ENCODE measurements at places on chromosomes 7 and 10.

DNA sequence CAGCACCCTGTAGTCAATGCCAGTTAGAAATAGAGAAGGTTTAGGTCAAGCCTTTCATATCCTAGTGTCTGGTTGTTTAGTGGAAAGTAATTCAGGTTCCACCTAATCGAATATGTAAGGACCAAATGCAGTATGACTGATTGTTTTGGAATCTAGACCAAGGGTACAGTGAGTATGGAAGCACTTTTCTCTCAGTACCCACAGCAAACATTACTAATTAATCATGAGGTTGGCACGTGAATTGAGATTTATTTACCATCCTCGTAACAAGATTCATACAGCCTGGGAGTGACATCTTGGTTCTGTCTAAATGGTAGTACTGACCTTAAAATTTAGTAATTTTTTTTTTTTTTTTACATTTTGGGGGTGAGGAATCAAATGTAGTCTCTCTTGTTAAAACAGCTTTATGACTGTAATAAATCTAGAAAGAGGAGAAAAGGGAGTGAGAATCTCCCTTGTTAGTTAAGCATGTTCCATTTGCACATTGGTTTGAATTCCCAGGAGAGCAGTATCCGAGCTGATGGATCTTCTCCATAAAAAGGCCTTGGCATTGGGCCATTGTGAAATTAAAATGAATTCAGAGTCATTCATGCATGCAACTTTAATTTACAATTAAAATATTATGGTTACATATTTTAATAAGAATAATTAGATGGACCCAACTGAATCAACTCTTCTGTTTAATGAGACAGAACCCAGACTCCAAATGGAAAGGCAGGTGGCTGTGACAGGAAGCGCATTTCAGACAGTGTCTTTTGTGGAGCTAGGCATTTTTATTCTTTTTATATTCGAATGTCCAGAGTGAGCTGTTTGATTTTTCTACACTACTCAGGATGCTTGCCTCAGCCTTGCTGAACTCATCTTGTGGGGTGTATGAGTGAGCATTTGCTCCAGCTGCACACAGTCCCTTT, 57.6 kb downstream of the SNX10 start:
- no peak for DNase-seq

DNA sequence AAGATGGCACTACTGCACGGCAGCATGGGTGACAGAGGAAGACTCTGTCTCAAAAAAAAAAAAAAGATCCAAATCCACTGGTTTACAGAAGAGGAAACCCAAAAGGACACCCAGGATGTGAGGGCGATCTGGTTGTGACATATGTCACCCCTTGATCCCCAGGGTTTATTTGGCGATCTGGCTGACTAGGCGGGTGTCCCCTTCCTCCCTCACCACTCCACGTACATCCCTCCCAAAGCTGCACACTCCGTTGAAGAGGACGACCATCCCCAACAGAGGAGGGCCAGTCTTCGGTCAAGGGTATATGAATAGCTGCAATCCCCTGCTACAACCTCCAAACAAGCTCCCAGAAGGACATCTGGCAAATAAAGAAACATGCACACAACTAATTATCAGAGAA, 111.6 kb downstream of the HTR5A start:
- no peak for DNase-seq

GRCh38 chr10:123746061-123746460, 79.9 kb downstream of the GPR26 start:
- DNase-seq: no peak

GRCh38 chr7:95330204-95330960, 6.0 kb upstream of the PON1 start:
- DNase-seq: no peak

DNA sequence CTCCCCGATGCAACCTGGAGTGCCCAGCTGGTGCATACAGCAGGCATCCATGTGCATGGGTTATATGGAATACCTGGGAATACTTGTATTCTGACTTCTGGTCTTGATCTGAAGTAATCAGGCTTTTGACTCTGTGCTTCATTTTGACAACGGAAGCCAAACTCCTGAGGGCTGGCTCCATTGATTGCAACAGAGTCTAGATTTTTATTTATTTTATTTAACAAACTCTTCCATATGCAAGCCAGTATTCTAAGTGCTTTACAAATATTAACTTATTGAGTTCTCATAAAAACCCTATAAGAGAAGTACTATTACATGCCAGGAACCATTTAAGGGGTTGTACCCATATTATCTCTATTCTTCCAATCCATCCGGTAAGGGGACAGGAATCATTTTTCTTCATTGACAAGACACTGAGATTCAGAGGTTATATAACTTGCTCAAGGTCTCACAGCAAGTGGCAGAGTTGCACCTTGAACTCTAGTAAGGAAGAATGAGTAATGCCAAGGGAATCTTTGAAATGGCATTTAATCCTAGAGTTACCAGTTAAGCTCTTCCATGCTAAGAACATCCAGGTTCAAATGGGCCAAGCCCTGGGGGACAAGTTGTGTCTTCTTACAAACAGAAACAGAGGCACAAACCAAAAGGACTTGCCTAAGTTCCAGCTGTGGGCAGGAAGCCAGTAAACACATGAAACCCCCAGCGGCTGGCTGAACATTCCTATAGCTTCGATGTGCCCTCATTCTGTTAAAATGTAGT, 241.0 kb downstream of the WDR11 start:
- DNase-seq: no peak

- no peak for DNase-seq
Observed at GRCh38 chr7:30083334-30083733, 51.5 kb upstream of the MTURN start.

GRCh38 chr7:150746921-150747320, 9.7 kb downstream of the GIMAP5 start:
- no peak for DNase-seq

GRCh38 chr7:73907554-73908122, 46.7 kb downstream of the TMEM270 start:
- no peak for DNase-seq

- no peak for DNase-seq
Observed at GRCh38 chr7:150313367-150313809, 9.8 kb upstream of the LRRC61 start.

- DNase-seq: no peak
Observed at GRCh38 chr7:151201751-151202150, 8.5 kb downstream of the H2BK1 start.

GRCh38 chr7:93350338-93350737, 118.2 kb downstream of the VPS50 start:
- DNase-seq: no peak

DNA sequence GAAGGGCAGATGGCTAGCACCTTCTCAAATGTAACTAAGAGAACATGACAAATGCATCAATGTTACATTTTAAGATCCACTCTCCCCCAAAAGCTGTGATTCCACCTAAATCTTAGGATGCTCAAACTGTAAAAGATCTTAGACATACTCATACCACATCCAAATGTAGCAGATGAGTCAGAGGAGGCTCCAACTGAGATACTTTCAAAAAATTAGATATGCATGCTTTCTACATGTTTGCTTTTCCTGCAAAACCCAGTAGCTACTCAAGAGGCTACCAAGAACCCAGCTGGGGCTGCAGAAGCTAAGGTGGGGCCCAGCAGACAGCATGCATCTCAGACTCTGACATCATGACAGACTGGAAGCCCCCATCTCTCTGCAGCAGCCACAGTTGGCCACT, 31.4 kb upstream of the FRMD4A start:
- no peak for DNase-seq

- DNase-seq: no peak
Observed at GRCh38 chr10:104809288-104810090, 168.4 kb downstream of the SORCS3 start.

DNA sequence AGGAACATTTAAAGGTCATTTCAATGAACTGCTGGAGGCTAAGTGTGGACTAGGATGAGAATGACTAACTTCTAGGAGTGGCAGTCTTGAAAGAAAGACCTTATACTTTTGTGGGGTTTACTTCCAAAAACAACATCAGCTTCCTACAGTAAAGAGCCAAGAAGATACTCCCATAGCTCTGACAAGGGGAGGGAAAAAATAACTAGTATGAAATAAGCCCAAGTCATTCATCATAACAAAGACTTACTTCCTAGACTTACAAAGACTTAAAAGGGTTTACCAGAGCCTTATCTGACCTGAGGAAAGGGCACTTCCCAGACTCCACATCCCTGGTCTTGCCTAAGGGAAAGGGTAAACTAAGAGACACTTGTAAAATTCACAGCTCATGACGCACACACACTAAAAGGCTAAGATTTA, 31.7 kb downstream of the ARHGAP12 start:
- DNase-seq: no peak

DNA sequence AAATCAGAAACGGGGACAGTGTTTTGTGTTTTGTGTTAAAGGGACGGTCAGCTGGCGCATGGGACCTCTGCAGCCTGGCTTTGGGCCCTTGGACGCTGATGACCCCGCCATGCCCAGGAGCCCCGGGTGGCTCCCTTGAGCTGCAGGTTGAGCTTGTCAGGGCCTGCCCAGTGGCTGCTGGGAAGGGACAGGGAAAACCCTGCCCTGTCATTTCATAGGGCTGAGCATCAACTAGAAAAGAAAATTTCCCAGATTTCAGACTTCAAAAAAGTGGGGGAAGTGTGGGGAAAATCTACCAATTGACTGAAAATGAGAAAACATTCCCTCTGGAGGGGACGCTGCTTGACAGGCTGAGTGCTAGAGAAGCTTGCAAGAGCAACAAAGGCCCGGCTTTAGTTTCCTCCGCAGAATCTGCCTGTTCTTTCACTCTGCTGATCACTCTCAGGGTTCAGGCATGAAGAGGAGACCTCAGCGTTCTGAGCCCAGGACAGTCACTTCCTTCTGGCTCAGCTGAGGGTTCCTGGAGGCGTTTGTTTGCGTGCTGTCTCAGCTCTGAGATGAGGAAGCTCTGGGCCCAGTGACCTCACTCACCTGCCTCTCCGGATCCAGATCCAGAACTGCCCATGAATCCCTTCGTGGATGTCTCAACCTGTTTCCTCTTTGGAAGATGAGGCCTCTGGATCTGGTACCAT, 18.6 kb upstream of the DNAJB6 start:
- no peak for DNase-seq

GRCh38 chr10:28343987-28344895, 41.4 kb upstream of the MPP7 start:
- no peak for DNase-seq

DNA sequence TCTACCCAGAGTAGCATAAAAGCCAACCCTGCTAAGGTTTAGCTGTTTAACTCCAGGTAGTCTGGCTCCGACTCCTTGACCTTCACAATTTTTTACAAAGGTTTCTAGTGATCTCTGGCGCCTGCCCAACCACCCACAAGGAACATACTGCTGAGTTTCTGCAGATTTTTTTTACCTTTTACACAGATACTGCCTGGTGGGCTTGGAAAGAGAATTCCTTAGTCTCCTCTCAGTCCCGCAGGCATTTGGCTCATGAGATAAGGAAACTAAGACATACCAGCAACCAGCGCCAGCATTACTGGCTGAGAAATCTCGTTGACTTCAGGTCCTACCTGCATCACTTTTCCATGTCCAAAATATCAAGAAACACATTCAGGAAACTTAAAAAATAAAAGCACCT, 51.1 kb upstream of the LYZL1 start:
- DNase-seq: no peak

- DNase-seq: no peak
Observed at GRCh38 chr7:131400681-131401176, 73.1 kb downstream of the MKLN1 start.

DNA sequence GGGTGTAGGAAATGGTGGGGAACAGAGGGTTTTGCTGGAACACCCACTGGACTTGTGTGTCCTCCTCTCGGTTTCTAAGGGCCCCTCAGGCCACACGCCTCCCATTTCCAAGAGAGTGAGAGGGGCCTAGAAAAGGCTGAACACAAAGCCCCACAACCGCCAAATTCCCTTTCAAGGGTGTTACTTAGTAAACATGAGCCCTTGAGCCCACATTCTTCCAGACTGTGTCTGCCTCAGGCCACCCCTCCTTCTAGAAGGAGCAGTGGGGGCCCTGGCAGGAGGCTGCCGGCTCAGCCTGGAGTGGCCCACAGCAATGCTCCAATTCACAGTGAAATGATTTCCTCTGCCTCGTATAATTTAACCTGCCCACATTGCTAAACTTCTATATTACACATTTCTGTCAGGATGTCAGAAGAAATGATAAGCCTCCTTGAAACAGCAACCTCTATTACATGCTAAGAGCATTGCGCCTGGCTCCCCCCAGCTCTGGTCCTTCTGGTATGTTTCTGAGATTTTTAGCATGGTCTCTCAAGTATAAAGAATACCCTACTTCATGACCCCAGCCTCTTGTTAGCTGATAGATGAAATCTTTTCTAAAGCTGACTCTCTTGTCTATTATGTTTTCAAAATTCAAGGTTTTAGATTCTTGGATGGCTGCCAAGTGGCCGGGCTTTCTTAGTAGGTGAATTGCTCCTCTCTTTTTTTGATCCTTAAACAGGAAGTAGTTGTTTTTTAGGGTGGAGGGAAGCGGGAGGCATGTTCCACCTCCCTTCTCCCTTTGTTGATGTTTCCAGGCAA, 673.9 kb upstream of the GALNT17 start:
- DNase-seq: no peak

- DNase-seq: no peak
Observed at GRCh38 chr10:16381083-16381482, 55.7 kb upstream of the PTER start.

- DNase-seq: no peak
Observed at GRCh38 chr10:100419911-100420449, 42.8 kb upstream of the WNT8B start.

DNA sequence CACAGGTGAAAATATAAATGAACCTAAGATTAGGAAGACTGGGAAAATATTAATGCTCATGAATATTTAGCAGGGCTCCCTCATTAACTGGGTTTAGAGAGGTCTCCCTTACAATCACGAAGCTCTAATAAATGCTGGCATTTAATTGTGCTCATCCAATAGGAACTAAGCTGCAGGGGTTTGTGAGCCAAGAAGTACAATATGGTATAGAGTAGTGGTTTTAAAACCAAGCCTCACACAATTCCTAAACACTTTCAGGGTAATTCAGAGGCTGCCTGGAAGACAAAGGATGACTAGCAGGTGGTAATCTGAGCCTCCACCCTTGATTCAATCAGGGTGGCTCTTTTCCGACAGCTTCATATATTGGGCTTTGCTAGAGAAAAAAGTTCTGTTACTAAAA, 103.3 kb downstream of the GPAM start:
- no peak for DNase-seq

DNA sequence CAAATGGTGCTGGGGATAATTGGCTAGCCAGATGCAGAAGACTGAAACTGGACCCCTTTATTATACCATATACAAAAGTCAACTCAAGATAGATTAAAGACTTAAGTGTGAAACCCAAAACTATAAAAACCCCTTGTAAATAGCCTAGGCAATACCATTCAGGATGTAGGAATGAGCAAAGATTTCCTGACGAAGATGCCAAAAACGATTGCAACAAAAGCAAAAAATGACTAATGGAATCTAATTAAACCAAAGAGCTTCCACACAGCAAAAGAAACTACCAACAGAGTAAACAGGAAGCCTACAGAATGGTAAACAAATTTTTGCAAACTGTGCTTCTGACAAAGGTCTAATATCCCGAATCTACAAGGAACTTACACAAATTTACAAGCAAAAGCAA, 30.9 kb upstream of the PLXDC2 start:
- no peak for DNase-seq

DNA sequence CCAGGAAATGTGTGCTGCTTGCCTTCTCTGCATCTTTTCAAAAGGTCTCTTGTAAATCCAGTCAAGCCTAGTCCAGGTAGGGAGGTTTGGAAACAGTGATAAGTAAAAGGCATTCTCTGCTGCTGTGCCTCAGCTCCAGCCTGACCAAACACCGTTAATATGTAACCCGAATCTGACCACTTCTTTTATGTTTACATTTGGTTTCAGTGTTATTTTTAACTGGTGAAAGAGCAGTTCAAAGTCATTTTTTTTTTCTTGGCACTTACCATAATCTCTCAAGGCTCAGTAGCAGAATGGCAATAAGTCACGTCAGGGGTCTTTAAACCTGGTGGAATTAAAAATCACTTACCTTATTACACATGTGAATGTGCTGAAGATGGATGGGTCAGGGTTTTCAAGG, 216.8 kb downstream of the PTEN start:
- no peak for DNase-seq

All from activated naive CD8-positive, alpha-beta T cell treated with anti-CD3 and anti-CD28 coated beads, Interleukin-2, amount 10 ng/mL, durations not matched to agents 7 days and 5 days (primary cell).